ENCODE measurements at places on chromosomes 6 and 20.

DNA sequence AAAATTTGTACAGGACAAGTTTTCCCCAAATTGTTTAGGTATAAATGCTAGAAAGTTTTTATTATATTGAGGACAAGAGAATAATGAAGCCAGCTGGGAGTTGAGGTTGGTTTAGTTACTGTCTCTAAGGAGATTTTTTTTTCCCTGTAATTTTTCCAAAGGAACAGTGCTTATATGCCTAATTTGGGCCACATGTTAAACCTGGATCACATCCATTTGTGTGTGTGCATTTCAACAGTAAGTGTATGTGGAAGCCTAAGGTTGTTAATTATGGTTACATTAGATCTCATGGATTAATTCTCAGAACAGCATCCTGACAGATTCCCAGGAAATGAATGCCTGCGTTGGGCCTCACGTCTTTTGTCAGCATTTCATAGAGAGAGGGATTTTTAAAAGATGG lies 4.5 kb downstream of the IGF2R start:
- no peak for DNase-seq

- peak; percentile 37 for DNase-seq
These were observed 117.5 kb upstream of the SAMD5 start for GRCh38 chr6:147390909-147391536.

DNA sequence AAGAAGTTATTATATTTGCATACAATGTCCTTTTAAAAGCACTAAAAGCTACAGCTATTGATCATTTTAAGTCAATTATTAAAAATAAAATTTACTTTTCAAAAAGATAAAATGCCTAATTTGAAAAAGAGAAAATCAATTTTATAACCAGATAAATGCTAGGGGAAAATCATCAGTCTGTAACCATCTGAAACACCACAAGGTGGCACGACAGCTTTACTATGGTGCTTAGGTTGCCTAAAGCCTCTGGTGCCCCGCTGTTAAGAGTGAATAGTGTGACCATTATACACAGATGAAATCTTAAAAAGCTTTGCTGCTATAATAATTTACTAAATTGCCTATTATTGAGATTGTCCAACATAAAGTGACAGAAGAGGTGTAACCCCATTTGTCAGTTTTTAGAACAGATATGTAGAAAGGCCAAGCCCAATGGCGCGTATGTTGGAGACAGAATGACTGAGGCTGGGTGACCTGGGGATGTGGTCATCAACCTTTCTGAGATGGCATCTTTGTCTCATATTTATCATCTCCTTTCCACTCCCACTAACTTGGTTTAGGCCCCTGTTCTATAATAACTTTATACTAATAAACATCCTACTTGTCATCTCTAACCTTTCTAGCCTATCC lies 100.8 kb downstream of the MOXD1 start:
- DNase-seq = peak; percentile 58

GRCh38 chr20:11719153-11719552 lies 198.5 kb upstream of the BTBD3 start:
- DNase-seq = no peak

- no peak for DNase-seq
These were observed 34.8 kb downstream of the NR2E1 start for GRCh38 chr6:108200631-108201030.

DNA sequence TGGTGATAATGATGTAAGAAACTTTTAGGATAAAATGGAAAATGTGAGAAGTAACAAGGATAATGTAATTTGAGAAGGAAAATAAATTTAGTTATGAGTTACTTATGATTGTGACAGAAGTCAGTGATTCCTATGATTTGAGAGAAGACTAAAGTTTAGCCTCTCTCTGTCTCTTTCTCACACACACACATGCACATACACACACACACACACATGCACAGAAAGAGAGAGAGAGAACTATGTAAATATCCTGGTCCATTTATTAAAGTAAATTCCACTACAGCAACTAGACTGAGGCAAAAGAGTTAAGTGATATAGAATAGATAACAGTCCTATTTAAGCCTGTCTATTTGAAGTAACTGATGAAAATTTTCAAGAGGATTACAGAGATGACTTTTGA lies 375.2 kb downstream of the CD109 start:
- DNase-seq = no peak

DNA sequence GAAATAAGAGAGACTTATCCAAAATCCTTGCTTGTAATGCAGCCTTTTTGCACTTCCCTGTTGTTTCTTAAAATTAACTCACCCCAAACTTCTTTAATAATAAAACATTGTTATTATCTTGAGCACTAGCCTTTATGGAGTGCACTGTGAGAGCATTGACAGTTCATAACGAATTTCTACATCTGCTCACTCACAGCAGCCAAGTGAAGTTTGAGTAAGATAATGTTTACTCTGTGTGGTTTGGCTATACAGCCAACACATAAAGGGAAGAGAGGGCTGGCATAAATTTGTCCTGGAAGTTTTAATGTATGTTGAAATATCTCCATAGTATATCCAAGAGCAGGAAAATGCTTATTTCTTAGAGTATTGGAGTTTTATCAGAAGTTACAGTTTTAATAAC lies 227.9 kb downstream of the FRK start:
- no peak for DNase-seq

- peak; percentile 57 for DNase-seq
These were observed 49.8 kb upstream of the STXBP5 start for GRCh38 chr6:147154454-147154853.

- peak; percentile 35 for DNase-seq
These were observed 73.3 kb downstream of the OTOR start for GRCh38 chr20:16821211-16822089.

- DNase-seq = no peak
These were observed 25.6 kb downstream of the SIRPA start for GRCh38 chr20:1920826-1921225.

DNA sequence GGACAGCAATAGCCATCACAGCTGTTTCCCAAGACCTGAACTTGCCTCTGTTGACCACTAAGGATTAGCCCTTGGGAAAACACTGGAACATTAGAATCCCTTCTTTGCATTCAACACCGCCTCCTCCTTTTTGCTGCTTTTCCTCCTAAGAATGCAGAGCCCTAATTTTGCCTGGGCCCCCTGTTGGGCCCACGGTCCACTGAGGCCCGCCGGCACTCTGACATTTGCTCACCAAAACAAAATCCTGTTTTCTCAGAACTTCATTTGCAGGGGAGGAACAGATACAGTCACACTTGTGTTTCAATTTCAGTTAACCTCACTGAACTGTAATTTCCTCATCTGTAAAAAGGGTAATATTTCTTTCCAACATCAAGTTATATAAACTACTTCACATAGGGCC lies 116.0 kb upstream of the JARID2 start:
- no peak for DNase-seq

DNA sequence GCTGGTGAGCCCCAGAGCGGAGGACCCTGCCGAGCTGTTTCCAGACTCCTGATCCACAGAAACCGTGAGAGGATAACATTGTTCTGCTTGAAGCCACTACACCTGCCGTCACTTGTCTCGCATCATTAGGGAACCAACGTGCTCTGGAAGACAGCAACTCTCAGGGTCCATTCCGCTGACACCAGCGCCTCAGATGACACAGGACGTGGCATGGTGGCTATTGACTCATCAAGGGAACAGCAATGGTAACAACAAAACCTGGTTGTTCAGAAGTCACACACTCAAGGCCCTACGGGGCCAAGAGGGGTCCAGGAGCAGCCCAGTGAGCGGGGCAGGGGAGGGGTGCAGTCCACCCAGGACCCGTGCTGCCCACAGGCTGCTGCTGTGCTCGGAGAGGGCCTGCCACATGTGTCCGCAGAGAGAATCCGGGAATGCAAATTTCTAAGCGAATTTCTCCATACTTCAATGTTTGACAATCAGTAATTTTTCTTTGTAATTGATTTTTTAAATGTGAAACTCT lies 110.4 kb downstream of the TTLL2 start:
- DNase-seq = no peak

DNA sequence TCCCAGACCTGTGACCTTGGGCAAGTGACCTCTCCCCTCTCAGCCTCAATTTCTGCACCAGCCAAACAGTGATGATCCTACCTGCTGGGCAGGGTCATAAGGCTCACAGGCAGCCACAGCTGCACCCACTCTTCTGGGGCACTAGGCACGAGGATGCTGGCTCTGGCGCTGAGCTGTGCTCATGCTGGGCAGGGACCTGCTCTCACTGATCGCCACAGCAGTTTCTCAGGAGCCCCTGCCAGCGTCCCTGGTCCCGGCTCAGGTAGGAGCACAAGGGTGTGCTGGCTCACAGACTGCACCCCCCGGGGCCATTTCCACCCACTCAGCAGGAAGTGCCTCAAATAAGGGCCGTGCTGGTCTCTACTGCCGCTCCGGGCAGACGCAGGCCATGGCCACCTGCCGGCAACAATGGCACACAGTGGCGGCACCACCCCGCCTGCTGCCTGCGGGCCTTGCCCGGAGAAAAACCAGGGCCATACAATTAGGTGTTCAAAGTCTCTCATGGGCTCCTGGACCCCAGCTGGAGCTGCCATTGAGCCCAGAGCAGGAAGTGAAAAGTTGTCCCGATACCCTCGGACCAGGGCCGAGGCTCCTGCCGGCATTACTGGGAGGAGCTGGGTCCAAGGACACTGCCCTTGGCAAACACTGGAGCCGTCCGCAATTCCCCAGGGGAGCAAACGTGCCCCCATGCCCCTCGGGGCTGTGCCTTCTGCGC lies 4.6 kb upstream of the CABLES2 start:
- DNase-seq = no peak

- no peak for DNase-seq
These were observed 670 bp upstream of the PARD6B start for GRCh38 chr20:50730765-50731054.

All from amniotic epithelial cell (primary cell).